ENCODE measurements at places on chromosomes 13 and 19.

DNA sequence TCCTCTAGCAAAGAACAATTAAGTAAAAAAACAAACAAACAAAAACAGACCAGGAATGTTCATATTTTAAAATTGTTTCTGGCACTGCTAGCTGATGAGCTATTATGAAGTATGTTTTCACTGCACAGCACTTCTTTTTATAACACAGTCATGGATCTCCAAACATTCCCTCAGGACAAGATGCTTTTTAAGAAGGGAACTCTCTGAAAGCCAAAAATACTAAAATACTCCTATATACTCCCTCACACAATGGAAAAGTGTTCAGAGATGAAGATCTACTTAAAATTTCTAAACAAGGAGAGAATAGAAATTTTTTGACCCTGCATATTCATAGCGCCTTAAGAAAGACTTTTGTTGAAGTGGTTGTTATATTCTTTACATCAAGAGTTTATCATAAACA lies 926.8 kb downstream of the DIAPH3 start:
- DNase-seq = no peak

GRCh38 chr13:99808786-99809185 lies 162.8 kb downstream of the ZIC5 start:
- no peak for DNase-seq

DNA sequence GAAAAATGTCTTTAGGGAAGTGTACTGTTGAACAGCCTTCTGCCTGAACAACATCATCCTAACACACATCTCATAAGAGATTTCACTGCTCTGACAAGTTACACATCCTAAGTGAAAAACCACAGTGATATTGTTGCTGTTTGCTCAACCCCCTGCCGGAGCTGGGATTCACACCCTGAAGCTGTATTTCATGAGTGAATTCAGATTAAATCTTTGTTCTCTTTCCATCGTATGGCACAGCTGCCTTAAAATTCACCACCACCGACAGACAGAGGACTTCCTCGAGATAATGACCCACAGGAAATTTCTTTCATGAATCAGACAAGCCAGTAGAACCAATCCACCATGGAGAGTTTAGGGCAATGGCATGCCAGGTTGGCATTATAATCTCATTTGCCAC lies 280.8 kb downstream of the DCT start:
- no peak for DNase-seq

DNA sequence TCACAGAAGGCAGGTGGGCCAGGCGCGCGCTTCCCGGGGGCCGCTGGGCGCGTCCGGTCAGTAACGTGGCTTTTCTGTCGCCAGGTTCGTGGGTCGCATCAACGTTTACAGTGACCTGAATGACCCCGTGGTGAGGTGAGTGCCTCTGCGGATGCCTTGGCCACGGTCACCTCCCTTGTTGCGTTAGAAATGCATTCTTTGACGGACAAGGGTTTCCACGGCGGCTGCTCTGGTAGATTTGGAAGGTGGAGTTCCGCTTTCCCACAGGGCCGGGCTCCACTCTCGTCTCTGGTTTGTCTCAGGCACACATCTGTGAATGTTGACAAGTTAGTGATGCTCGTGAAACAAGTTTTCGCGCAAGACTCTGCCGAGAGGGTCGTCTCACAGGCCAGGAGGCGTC lies 130.0 kb downstream of the ATP11A start:
- no peak for DNase-seq

- no peak for DNase-seq
Measured at GRCh38 chr13:66159511-66159910, 1070.6 kb downstream of the PCDH9 start.

- DNase-seq = no peak
Measured at GRCh38 chr13:77480066-77480465, 55.4 kb upstream of the SCEL start.

- no peak for DNase-seq
Measured at GRCh38 chr19:11506101-11506555, 489 bp upstream of the ZNF653 start.

- no peak for DNase-seq
Measured at GRCh38 chr13:91539286-91540157, 141.1 kb downstream of the GPC5 start.

GRCh38 chr19:41787055-41787454 lies 9.3 kb upstream of the CEACAM3 start:
- no peak for DNase-seq

DNA sequence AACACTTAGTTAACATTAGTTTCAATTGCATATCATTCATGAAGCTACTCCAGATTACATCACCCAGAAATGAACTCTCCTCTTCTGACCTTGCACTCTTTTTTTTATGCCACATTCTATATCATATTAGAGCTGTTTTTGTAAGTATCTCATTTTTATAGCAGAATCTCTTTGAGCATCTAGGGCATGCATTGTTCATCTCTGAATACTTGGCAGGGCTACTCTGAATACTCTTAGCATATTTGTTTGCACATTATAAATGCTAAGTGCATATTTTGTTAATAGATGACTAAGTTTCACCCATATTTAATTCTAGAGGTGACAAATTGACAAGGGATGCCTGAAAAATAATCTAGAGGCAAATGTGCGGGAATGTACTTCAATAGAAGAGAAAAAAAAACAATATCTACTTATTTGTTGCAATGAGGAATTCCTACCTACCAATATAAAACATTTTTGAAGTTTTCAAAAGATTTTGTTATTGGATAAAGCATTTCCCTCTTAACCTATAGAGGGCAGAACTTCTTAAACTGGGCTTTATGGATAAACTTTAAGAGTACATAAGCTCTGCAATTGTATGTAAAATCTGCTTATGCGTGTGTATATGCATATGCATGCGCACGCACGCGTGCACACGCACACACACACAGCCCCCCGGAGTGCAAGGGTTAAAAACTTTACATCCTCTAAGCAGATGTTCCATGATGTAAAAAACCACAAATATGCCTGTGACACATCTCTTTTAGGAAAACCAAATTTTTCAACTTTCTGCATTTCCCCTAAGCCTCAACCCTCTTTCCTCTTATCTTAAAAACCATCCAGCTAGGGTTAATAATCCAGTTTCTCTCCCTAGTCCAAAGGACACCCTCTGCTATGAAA lies 73.0 kb upstream of the OXGR1 start:
- DNase-seq = no peak

DNA sequence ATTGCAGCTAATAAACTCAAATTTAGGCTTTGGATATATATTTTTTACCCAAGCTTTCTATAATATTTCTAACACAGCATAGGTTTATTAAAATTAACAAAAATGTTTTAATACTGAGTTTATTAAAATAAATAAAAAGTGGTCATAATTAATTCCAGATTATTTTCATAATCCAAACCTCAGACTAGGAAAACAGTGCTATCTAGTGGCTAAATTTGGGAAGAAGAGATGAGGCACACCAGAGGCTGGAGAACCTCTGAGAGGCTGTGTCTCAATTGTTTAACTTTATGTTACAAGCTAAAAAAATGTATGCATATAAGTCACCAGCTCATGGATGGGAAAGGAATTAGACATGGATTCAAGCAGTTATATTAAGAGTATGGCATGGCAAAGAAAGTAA lies 392.5 kb downstream of the DIAPH3 start:
- DNase-seq = no peak

- peak; percentile 31 for DNase-seq
Measured at GRCh38 chr19:35249848-35250711, 1.3 kb downstream of the LSR start.

GRCh38 chr19:37506387-37507166 lies at the start of gene ZNF793:
Gene ZNF793, plus strand, starts transcription at chr19:37506939. Its CDS starts 16,501 bp downstream, at chr19:37523440.
- peak; percentile 40 for DNase-seq

DNA sequence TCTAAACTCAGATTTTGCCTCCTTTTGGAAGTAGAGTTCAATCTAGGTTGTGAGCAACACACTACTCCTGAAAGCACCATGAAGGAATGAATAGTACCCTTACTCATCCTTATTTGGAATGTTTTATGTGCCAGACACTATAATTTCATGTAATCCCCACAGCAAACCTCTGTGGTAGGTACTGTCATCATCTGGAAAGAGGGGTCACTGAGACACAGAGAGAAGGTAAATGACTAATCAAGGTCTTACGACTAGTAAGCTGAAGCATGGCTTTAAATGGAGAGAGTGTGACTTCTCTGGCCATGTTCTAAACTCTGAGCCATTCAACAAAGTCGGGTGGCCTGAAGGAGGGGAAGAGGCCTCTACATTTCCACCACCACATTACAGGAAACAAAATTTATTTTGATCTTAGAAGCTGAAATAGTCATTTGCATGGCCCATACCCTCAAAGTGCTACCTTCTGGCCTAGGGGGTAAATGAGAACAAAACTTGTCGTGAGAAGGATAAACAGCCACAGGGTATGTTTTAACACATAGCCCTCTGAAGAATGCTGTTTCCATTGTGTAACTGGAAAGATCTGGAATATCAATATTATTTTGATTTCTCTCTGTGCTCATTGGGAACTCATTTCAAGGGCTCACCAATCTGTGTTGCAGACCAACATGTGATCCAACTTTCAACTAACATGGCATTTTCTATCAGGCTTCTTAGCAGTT lies 180.8 kb upstream of the RFC3 start:
- no peak for DNase-seq

- DNase-seq = no peak
Measured at GRCh38 chr13:21010621-21011020, 50.8 kb downstream of the LATS2 start.

DNA sequence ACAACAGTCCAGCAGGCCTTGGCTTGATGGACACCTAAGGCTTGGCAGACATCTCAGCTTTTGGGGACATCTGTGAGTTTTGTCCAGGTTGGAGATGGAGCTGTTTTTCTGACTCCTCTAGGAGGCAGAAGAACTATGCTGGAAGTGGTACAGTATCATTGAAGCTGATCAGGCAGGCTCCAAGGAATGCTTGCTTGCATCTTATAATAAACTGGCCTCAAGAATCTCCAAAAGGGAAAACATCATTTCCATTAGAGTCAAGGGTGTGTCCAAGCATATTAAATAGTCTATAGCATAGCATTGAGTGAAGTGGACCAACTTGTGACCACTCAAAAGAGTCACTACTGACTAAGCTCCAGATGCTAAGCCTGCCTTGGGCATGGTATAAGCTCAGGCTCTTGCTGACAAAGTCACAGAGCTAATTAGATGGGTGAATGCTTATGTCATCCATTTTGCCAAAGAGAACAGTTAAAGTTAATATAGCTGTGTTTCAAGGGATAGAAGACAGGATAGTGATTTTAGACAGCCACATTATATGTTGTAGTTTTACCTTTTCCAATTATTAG lies 216.0 kb downstream of the DNAJC15 start:
- no peak for DNase-seq

- no peak for DNase-seq
Measured at GRCh38 chr13:22090106-22090505, 419.2 kb downstream of the FGF9 start.

DNA sequence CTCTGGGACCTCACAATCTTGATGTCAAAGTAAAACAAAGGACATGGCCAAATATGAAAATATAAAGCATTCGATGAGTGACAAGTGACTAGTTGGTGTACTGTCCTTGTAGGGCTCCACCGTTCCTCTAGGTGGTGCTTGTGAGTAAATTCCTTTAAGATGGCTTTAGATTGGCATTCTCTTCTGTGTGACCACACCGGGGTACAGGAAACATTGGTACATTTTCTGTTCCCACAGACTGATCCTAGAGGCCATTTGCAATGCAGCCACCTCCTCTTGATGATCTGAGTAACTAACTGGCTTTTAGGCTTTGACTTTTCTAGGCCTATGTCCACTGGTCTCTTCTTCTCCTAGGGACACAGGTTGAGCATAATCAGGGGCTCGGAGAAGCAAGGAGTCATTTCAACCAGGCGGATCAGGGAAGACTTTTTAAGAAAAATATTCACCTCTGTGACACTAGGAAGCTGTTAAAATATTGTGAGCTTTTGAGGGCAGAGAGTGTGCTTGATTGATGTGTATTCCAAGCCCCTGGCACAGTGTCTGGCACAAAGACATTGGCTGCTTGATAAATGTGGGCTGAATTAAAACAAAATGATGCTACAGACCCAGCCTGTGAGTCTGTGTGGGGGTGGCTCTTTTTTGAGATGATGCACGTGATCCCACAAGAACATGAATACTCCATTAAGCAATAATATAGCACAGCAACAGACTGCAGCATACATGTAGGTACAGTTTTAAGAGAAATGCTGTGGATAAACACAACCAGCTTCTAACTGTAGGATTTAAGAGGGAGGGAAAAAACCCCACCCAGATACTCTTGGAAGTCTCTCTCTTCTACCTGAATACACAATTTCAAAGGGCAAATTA lies 21.0 kb downstream of the EPSTI1 start:
- DNase-seq = no peak

DNA sequence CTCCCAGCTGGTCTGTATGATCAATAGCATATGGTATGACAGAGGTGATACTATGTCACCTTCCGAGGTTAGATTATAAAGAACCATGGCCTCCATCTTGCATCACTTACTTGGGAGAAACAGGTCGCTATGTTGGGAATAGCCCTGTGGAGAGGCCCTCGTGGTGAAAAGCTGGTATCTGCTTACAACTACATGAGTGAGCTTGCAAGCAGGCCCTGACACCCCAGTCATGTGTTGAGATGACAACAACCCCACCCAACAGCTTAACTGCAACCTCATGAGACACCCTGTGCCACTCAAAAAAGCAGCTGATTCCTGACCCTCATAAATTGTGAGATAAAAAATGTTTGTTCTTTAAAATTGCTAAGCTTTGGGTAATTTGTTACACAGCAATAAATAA lies 18.8 kb downstream of the MTRF1 start:
- DNase-seq = no peak

DNA sequence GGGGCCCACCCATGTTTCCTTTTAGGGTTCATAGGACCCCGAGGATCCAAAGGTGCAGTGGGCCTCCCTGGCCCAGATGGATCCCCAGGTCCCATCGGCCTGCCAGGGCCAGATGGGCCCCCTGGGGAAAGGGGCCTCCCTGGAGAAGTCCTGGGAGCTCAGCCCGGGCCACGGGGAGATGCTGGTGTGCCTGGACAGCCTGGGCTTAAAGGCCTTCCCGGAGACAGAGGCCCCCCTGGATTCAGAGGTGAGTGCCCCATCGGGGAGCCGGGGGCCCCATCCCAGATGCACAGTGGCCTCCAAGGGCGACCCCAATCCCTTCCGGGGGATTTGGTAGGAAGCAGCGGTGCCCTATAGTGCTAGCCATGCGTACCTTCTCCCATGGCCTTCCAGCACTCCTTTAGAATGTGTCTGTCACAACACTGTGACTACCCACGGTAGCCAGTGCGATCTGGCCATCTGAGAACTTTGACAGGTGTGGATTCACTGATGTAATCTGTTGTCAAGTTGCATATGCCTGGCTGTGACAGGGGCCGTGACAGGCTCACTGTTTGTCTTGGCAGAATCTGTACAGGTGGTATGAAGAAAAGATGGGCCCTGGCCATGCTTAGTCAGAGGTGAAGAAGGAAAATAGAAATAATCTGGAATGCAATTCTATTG lies 88.5 kb downstream of the RAB20 start:
- DNase-seq = no peak

- no peak for DNase-seq
Measured at GRCh38 chr13:73870970-73871935, 263.0 kb downstream of the KLF12 start.
